Left colon (tissue), 2 donors: ENCODE measurements at places on chromosomes 16 and 17. TPM values are rescaled to one million over a fixed set of nuclear protein-coding genes. Genes with fewer than 3 reads are reported as not detected.
A peak's percentile ranks its signal among the peaks of the same experiment; 100 is the strongest.

GRCh38 chr17:68595496-68595895 is 5.7 kb downstream of the FAM20A start:
- no peak for DNase-seq

SDR42E2 gene
- total RNA-seq = not detected

DNA sequence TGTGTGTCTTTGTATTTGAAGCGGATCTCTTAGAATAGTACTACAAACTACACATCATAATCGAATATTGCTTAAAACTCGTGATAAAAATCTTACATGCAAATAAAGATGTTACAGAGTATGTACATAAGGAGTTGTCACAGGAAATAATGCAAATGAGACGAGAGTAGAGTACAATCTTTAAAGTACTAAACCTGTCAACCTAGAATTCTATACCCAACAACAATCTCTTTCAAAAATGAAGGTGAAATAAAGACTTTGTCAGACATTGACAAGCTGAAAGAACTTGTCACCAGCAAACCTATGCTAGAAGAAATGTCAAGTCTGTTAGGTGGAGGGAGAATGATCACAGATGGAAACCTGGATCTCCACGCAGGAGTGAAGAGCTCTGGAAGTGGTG is 83.7 kb upstream of the GNG13 start:
- no peak for DNase-seq

DNA sequence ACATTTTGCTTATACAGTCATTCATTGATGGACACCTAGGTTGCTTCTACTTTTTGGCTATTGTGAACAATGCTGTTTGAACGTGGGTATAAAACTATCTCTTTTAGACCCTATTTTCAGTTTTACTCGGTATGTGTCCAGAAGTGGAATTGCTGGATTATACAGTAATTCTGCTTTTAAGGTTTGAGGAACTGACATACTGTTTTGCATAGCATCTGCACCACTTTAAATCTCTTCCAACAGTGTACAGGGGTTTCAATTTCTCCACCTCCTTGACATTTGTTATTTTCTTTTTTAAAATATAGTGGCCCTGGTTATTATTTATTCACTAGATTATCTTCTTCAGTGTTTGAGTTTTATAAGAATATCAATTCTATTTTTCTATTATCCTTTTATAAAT is 116.9 kb downstream of the USP22 start:
- no peak for DNase-seq

GRCh38 chr17:63124536-63124935 is 158.5 kb downstream of the TANC2 start:
- no peak for DNase-seq

GRCh38 chr16:26961459-26961858 is 105.3 kb upstream of the C16orf82 start:
- no peak for DNase-seq

GRCh38 chr17:2063261-2064146 is 8.6 kb downstream of the HIC1 start:
- peak; percentile 28 for DNase-seq

CAPN15 gene
- total RNA-seq = 98.8 TPM

CD300H gene
- not detected for total RNA-seq

GRCh38 chr16:28596840-28597691 is at the start of gene SULT1A2:
Gene SULT1A2 (minus strand): TSS chr16:28597050. CDS start chr16:28595930, 1,120 bp downstream.
- peak; percentile 75 for DNase-seq

- DNase-seq = no peak
Measured at GRCh38 chr16:24174504-24174903, 81.6 kb upstream of the CACNG3 start.

- no peak for DNase-seq
Measured at GRCh38 chr16:11402051-11402744, 56.9 kb downstream of the RMI2 start.

DNA sequence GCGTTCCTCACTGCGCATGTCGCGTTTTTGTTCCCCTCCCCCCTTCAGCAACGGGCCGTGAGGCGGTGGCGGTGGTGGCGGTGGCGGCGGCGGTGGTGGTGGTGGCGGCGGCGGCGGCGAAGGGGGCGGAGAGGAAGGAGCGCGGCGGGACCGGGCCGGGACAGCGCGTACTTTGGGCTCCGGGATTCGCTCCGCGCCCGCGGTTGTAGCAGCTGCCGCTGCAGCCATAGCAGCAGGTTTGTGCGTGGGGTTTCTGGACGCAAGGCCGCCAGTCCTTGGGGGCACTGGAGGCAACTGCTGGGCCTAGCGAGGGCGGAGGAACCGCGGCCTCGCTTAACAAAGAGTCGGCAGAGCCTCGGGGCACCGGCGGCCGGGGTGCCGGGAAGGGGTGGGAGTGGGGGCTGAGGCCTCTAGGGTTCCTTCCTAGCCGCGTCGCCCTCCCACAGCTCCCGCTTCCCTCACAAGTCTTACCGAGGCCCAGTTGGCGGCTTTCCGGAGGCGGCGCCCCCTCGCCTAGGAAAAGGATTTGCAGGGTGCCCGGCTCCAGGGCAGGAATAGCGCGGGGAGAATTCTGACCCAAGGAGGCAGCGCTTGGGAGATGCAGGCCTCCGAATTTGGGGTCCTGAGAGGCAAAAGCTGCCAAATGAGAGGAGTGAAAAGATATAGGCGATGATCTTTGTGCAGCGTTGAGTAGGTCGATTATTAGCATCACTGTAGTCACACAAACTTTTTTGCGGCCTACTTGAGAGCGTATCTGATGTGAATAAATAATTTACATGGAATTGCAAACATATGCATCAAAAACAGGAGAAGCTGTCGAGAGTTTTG is at the start of gene DDX42:
Gene DDX42 (plus strand): TSS at position 30 of the 828 bp plus-strand sequence. CDS start 12,880 bp downstream, outside the sequence.
- peak; percentile 50 for DNase-seq

KRT32 gene
- total RNA-seq = not detected

DNA sequence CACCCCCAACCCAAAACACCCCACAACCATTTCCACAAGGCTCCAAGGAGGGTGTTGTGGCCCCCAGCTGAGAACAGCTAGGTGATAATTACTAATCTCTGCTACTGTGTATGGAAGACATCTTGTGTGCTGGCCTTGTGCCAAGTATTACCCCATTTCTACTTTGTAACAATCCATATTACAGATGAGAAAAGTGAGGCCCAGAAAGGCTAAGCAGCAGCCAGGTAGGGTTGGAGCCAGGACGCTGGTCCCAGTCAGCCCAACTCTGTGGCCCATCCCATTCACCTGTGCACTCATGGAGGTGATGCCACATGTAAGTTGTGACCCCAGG is 12.4 kb upstream of the PEMT start:
- DNase-seq = no peak

DNA sequence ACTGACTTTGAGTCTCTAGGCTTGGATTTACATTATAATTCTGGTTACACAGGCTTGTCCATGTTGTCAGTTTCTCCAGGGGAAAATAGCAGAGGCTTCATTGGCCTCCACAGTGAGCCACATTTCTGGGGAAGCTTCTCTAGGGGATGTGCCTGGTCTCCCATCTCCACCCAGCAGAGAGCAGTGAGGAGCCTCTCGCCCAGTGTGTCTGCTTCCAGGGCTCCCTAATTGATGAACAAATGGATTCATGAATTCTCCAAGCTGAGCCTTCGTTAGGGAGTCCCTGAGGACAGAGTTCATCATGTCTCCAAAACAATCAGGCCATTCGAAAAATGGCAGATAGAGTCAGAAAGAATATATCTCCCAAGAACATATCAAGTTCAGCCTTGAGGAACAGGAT is 162.4 kb upstream of the TOX3 start:
- DNase-seq = no peak

CES5A gene
- total RNA-seq = not detected
